ENCODE measurements at places on chromosomes 3 and 15. TPM values are rescaled to one million over a fixed set of nuclear protein-coding genes. Genes with fewer than 3 reads are reported as not detected.

DNA sequence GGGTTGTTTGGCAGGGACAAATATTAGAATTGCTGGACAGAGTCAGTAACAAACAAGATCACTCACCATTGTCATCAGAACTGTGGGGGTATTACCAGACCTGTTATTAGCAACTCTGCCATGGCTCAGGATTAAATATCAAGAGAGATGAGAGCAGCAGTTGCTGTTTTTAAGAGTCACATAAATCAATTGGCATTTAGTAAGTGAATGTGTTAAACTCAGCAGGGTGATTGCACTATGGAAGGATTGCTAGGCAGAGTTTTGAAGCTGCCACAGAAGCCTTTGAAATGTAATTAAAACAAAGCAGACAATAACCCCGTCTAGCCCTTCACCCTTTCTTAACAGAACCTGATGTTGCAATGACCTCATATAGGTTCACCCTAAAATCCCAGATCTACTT, 238.8 kb downstream of the GAP43 start:
- DNase-seq, result no peak
- H3K27ac ChIP-seq, result no peak overlapping the region
- H3K4me1 ChIP-seq, result no peaks in the 10 kb centered on the region
- peaks cover 74% of the 10 kb centered on the region for H3K27me3 ChIP-seq
- no peak overlapping the region for H3K4me3 ChIP-seq

DNA sequence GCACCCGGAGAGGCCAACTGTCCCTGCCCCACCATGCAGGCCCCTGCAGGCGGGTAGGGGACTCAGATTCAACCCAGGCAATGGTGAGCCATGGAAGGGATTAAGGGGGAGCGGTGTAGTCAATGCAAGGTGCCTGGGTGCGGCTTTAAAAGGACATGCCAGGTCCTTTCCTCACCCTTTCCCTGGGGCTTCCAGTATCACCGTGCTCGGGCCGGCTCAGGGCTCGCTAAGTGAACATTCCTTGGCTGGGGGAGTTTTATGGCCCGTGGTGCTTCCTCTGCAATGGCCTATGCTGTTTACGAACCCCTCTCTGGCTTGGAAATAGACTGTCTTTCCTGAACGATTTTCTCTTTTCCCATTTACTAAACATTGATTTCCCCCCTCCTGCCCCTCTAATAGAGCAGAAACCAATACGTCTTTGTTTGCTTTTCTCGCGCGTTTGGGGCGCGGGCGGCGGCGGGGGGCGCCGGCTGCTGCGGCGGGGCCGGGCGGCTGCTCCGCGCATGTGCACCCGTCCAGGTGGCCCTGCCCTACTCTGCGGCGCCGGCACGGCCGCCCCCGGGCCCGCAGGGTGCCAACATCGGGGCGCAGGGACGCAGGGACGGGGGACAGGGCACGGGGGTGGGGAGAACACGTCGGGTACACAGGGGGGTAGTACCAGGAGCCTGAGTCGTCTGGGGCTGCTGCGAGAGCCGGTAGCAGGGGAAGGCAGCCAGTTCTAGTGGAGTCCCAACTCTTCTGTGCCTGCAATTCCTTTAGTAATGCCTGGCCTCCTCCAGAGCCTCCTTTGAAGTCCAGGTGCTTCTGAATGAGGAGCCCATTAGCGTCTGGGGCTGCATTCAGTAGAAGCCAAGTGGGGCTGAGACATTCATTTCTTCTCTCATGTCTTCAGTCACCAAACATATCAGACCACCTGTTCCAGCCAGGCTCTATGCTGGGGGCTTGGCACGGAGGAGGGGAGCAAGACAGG, 26.9 kb upstream of the CACNA2D2 start:
- H3K4me1 ChIP-seq, result peaks cover 4% of the 10 kb centered on the region
- peaks cover 5% of the 10 kb centered on the region for H3K27me3 ChIP-seq
- no peak overlapping the region for H3K27ac ChIP-seq
- no peak for DNase-seq
- no peaks in the 10 kb centered on the region for H3K36me3 ChIP-seq

DNA sequence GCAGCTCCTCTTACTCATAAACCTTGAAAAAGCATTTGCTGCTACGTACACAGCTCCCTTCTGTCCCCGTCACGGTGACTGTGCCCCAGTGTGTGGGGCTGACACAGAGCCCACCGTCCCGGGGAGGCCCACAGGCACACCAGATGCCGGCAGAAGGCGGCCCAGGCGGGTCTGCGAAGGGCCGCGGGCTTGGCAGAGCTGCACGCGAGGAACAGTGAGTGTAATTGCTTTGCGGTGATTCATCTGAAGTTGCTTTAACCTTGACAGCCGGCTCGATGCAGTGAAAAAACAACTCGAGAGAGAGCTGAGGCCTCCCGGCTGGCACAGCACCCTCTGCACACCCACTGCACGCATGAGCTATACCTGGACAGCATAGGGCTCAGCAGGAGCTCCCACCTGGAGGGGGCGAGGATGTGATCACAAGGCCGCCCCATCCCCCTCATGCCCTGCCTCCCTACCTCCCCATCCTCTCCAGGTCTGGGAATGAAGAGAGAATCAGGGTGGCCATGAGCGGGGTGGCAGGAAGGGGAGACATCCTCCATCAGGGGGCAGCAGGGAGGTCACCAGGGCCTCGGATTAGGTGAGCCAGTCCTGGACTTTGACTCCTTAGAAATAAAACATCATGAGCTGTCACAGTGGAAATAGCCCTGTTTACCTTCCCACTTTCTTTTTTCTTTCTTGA, 172.7 kb downstream of the MEGF11 start:
- no peaks in the 10 kb centered on the region for H3K27me3 ChIP-seq
- no peak for DNase-seq
- H3K27ac ChIP-seq, result no peak overlapping the region
- no peaks in the 10 kb centered on the region for H3K4me1 ChIP-seq
- no peaks in the 10 kb centered on the region for H3K36me3 ChIP-seq

DNA sequence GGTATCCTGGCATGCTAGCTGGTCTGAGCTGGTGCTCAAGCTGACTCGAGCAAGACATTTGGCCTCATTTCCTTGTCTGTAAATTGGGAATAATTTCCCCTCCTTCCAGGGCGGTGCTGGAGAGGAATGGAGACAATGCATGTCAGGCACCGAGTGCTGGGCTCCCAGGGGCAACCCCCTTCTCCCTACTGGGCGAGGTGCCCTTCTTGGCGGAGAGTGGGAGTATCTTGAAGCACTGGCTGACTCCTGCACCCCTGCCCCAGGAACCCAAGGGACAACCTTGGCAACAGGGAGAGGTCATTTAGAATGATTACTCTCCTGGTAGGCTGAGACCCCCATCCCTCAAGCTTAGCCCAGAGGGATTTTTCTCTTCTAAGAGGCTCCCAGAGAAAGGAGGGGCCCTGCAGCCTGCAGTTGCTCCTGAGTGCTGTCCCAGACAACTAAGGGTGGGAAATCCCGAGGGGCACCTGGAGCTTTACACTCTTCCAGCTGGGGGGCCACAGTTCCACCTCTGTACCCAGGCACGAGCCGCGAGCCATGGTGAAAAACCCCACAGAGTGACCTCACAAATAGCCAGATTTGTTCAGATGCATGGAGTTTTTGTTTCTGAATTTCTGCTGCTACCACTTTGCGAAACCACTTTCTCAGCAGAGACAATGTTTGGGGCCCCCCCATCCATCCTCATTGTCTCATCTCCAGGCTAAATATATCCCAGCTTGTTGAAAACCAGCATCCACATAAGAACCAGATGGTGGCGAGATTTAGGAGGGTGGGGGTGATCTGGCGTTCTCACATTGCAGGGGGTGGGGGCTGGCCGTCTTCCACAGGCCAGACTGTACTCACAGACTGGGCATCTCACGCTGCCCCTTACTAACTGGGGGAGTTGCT, 44.8 kb downstream of the ABTB1 start:
- H3K4me3 ChIP-seq, result no peak overlapping the region
- H3K27ac ChIP-seq, result no peak overlapping the region
- DNase-seq, result no peak

DNA sequence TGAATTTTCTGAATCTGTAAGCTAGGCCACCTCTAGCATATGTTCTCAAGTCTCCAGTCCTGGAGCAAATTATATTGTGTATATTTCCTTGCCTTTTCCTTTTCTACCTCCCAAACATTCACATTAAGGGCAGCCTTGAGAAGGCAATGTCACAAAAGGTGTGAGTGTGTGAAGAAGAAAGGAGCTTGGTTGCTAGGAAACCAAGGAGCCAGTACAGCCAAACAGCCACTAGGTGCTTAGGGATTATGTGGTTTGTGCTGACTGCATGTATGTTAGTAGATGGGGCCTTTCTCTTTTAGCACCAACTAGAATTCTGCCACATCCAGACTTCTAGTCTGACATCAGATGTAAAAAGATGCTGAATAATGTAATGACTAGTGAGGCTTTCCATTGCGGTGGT, 118.8 kb upstream of the DAZL start:
- H3K4me3 ChIP-seq, result no peak overlapping the region
- H3K27me3 ChIP-seq, result no peaks in the 10 kb centered on the region
- peak; percentile 4 for DNase-seq

The TMEM212 gene
- total RNA-seq, result not detected

The C3orf85 gene
- not detected for total RNA-seq
